Activated CD4-positive, alpha-beta T cell treated with anti-CD3 and anti-CD28 coated beads for 36 hours (primary cell): ENCODE measurements at places on chromosomes 6 and 20. TPM values are rescaled to one million over a fixed set of nuclear protein-coding genes. Genes with fewer than 3 reads are reported as not detected.

Gene DYNLT2
- 2.0 TPM for total RNA-seq

GRCh38 chr6:157029980-157030690 lies 253.0 kb downstream of the ARID1B start:
- no peak for DNase-seq

Gene FAM209B
- 0.43 TPM for total RNA-seq

Gene PPIL4
- total RNA-seq = 26.8 TPM

DNA sequence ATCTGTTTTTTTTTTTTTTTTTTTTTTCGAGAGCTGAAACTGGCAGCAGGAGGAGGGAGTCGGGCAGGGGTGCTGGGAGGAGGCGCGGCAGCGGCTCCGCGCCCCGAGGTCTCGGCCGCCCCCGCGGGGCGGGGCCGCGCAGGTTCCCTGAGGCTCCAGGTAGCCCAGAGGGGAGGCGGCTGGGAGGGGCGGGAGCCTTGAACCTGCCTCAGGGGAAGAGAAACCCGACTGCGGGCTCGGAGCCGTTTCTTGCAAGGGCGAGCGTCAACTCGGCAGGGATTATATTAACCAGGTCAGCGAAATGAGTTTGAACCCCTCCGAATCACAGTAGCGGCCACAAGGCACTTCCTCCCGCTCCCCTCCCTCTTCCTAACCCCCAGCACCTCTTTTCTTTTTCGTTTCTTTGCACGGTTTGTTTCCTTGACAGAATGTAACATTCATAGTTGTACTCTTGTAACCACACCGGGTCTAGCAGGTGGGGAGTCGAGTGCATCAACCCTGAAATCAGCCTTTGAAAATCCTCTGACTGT lies 2.0 kb downstream of the MYB start:
- peak; percentile 89 for DNase-seq

DNA sequence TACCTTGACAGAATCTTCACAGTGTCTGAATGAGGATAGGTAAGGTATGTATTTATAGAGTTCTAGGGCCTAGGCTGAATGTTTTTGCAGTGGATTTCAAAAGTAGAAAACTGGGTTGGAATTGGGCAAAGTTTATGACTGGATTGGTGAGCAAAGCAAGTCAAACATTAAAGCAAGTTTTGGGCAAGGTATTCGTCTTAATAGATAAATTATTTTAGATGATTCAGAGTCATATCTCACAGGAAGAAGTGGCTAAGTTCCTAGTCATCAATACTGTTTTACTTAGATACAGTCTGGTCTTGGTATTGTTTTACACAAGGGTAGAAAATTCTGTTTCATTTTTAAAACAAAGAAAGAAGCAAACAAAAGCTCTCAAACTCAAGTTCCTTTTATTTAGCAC lies 284.1 kb upstream of the EPHA7 start:
- no peak for DNase-seq

Gene MATN4
- 0.48 TPM for total RNA-seq

DNA sequence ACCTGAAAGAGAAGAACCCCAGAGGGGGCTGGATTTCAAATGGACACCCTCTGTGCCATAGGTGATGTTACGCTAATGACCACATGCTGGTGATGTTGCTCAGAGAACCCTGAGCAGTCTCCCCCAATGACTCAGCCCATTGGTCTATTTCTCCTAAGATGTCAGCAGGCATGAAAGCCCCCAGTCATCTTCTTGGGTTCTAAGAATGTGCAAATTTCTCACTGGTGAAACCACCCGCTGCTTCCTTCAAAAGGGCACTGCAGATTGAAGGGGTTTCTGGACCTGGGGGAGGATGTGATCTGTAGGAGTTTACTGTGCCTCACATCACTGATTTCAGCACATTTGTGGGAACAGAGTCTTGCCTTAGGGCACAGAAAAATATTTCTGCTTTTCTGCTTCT lies 298.4 kb upstream of the MOCS1 start:
- DNase-seq = no peak

DNA sequence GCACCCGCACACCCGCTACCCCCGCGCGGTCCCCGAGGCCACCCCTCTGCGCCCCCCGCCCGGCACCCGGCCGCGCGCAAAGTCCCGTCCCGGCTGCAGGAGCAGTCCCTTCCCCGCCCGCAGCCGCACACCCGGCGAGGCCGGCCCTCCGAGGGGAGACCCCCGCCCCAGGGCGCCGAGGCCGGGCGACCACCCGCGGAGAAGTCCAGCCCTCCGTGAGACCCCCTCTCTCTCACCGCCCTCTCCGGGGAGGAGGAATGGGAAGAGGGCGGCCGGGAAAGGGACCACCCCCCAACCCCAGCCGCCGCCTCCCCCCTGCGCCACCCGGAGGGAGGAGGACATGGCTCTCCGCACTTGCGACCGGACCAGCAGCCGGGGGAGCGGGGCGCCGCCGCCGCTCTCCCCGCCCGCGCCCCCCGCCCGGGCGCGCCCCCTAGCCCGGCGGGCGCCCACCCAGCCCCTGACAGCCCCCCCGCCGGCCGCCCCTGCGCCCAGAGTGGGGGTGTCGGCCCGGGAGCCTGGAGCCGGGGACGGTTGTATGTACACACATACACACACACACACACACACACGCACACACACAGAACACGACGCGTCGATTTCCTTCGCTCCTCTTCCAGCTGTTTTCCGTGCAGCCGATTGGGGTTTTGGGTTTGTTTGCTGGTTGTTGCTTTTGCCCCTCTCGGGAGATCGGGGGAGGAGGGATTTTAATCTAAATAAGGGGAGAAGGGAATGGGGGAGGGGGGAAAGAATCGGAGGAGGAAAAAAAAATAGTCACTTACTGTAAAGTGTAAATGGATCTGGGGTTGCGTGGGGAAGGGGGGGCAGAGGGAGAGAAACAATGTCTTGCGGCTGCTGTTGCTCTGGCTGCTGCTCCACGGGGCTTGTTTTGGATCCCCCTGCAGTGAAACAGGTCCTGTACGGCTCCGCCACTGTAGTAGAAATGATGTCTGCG lies at the start of gene ATXN1:
TSS of gene ATXN1 (minus strand) at position 945 of the 955 bp plus-strand sequence.
- DNase-seq = peak; percentile 64

DNA sequence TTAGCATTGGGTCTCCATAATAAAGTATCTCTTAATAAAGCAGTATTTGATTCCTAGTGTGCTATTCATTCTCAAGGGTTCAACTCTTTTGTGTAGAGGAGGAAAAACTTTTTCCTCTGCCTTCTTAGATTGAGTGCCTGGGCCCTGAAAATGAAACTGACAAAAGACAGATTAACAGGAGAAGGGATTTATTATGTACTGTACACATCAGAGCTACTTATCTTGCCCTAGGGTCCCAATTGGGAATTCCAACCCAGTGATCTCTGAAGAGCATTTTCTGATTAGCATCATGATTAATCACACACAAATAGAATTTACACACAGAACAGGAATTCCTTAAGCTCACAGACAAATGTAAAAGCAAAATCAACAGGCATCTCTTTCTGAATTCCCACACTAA lies 128.9 kb downstream of the CD164 start:
- DNase-seq = no peak

Gene NKAIN2
- not detected for total RNA-seq

Gene ZSWIM3
- total RNA-seq = 4.2 TPM

DNA sequence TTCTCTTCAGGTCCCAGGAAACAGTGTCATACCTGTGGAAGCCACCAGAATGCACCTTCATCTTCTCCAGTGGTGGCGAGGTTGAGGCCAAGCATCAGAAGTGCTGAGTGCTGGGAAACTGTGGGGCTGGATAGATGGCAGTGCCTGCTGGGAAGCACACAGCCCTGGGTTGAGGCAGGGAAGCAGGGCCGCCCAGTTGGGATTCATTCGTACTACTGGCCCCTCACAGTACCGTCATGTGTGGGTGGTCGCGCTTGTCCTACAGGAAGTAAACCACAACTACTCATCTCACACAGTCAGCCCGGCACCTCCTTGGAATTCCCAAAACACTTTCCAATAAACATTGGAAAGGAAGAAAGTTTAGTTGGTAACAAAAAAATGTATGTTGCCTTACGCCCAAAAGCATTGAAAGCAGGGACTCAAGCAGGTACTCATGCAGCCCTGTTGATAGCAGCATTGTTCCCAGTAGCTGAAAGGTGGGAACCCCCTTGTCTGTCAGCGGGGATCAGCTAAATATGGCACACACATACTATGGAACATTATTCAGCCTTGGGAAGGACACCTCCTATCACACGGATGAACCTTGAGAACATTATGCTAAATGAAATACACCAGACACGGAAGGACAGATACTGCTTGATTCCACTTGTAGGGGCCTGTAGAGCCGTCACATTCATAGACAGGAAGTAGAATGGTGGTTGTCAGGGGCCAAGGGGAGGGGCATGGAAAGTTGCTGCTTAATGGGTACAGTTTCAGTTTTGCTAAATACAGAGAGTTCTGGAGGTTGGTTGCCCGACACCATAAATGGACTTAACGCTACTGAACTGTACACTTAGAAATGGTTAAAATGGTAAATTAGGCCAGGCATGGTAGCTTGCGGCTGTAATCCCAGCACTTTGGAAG lies 162.7 kb downstream of the MTHFD1L start:
- DNase-seq = no peak

GRCh38 chr6:68726337-68726736 lies 91.3 kb downstream of the ADGRB3 start:
- DNase-seq = no peak

Gene ZNF292
- total RNA-seq = 68.8 TPM

Gene GRM1
- total RNA-seq = not detected

- no peak for DNase-seq
Observed at GRCh38 chr20:51712501-51713212, 55.5 kb downstream of the ATP9A start.

Gene MTFR2
- total RNA-seq = 28.9 TPM

DNA sequence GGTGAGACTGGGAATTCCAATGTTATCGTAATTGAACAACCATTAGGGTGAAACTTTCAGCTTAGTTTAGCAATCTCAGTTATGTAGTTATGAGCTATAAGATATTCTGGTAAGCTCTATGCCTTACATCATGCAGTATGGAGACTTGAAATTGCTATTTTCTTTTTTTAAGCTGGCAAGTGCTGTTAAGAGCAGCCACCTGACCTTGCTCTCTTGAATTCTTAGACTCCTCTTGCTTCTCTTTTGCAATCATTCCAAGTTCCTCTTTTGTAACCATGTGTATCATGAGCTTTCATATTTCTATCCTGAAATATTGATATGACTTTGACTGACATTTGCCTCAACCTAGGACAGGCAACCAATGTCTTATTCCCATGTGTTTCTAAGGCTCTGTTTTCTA lies 446.3 kb upstream of the SLC35B3 start:
- DNase-seq = no peak

DNA sequence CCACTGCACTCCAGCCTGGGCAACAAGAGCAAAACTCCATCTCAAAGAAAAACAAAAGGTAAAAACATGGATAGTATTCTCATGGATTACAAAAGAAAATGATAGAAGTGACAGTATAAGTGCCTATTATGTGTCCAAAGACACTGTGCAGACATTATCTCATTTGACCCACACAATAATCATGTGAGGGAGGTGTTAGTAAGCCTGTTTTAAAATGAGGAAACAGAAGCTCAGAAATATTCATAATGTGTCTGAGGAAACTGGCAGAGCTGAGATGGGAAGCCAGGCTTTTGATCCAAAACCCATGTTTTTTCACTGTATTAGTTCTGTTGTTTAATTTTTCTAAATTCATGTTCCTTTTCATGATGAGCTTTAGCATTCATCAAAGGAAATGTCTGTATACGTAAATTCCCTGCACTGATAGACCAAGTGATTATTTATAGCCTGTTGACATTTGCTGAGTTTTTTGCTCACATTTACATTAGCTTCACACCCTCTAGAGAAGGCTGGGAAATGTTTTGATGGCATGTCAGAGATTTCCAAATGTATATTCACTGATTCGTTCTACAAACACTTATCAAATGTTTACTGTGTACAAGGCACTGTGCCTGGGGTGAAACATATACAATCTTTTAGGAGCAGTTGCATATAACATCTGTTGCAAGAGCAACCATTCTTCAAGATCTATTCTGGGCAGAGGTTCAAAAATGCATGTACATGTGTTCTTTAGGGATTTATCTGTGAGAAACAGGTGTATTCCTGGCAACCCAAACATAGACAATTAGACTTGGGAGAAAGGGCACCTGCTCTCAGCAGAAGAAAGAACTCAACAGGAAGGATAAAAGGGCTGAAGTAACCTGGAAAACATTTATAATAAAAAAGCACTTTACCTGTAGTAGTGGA lies 331.5 kb downstream of the SAMD5 start:
- DNase-seq = no peak

Gene TSBP1
- total RNA-seq = not detected

GRCh38 chr6:2999618-3000557 lies at the start of gene NQO2:
Gene NQO2 (plus strand): TSS chr6:2999894. CDS start chr6:3006553, 6,659 bp downstream.
- peak; percentile 96 for DNase-seq

Gene FILIP1
- not detected for total RNA-seq

DNA sequence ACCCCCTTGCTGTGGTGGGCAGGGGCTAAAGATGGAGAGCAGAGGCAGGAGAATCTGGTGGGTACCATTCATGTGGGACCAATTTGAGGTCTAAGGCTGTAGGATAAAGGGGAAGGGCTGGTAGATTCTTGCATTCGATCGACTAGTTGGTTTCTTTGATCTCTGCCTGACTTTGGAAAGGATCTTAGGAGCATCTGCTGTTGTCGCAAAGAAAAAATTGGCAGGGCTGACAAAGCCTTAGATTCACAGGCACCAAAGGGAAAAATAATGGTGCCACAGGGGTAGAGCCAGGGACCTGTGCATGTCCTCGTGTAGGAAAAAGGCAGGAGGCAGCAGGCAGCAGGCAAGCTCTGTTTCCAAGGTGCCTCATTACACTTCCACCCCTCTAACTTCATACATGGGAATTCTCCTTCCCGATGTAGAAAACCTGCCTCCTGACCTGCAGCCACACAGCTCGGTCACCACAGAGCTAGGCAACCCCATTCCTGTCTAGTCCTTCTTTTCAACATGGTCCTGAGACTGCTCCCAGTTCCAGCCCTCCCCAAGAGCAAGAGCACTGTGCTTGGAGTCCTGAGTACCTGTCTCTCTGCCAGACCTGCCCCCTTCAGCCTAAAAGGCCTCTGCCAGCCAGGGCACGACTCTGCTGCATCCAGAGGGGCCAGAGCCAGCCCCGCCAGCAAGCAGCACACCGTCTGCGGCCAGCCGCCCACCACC lies 71.9 kb downstream of the FGD2 start:
- DNase-seq = no peak

DNA sequence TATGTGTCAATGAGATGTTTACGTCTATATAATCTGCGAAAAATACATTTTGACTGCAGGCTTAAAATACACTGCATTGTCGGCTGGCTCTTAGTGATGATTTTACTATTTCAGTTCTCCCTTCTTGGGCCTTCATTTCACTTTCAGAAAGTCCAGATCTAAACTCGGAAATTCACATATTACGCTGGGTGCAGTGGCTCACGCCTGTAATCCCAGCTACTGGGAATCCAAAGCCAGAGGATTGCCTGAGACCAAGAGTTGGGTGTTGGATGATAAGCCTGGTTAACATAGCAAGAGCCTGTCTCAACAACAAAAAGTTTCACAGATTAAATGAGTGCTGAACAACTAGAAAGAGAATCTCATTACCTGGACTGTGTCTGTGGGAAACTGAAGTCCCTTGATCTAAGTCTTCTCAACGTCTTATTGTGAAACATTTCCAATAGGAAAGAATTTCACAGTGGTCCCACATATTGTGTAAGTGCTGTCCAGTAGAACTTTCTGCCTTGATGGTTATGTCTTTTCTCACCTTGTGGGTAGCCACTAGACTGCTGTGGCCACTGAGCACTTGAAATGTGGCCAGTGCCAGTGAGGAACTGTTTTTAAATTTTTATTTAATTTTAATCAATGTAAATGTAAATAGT lies 1.9 kb downstream of the GINM1 start:
- DNase-seq = no peak
